ENCODE measurements at places on chromosomes 3 and 15.
A peak's percentile ranks its signal among the peaks of the same experiment; 100 is the strongest.

DNA sequence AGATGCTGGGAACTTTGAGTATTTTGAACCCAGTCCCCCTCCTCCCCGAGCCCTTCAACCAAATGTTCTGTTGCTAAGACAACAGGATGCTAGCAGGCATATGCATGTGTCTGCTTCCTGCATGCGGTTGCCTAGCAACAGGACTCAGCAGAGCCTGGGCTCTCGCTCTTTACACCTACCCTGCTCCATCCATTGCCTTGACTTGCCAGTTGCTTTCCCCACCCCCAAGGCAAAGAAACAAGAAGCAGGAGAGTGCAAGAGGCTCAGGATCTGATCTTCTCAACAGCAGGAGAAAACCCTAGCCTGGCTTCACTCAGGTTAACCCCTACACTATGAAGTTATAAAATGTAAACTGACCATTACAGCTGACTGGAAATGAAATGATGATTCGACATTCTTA, 393.0 kb downstream of the IGSF11 start:
- no peak overlapping the region for H3K4me3 ChIP-seq
- H3K27ac ChIP-seq: no peak overlapping the region
- H3K4me1 ChIP-seq: no peaks in the 10 kb centered on the region
- no peak for DNase-seq
- H3K27me3 ChIP-seq: no peaks in the 10 kb centered on the region

- H3K4me1 ChIP-seq: peaks cover 5% of the 10 kb centered on the region
- H3K27me3 ChIP-seq: no peaks in the 10 kb centered on the region
- no peak overlapping the region for H3K27ac ChIP-seq
- no peak for DNase-seq
These were observed 84.6 kb downstream of the PRICKLE2 start for GRCh38 chr3:64140651-64141050.

GRCh38 chr15:89364341-89364740, 29.7 kb upstream of the POLG start:
- H3K36me3 ChIP-seq: no peaks in the 10 kb centered on the region
- H3K27me3 ChIP-seq: no peaks in the 10 kb centered on the region
- H3K27ac ChIP-seq: no peak overlapping the region
- peaks cover 4% of the 10 kb centered on the region for H3K4me1 ChIP-seq

- no peak for DNase-seq
- H3K4me3 ChIP-seq: no peak overlapping the region
- no peak overlapping the region for H3K27ac ChIP-seq
- H3K4me1 ChIP-seq: no peaks in the 10 kb centered on the region
These were observed 200.5 kb downstream of the THRB start for GRCh38 chr3:24294150-24294549.

- no peaks in the 10 kb centered on the region for H3K27me3 ChIP-seq
- no peaks in the 10 kb centered on the region for H3K36me3 ChIP-seq
- H3K4me3 ChIP-seq: no peak overlapping the region
- H3K4me1 ChIP-seq: peaks cover 5% of the 10 kb centered on the region
- H3K27ac ChIP-seq: no peak overlapping the region
These were observed 55.8 kb downstream of the GASK1A start for GRCh38 chr3:43034911-43035310.

GRCh38 chr3:115930922-115931321, 307.6 kb downstream of the GAP43 start:
- no peaks in the 10 kb centered on the region for H3K36me3 ChIP-seq
- no peak for DNase-seq
- no peak overlapping the region for H3K4me3 ChIP-seq
- no peaks in the 10 kb centered on the region for H3K4me1 ChIP-seq
- H3K27me3 ChIP-seq: no peaks in the 10 kb centered on the region
- no peak overlapping the region for H3K27ac ChIP-seq

- H3K27me3 ChIP-seq: no peaks in the 10 kb centered on the region
These were observed 372.7 kb downstream of the SHQ1 start for GRCh38 chr3:72475258-72476138.

DNA sequence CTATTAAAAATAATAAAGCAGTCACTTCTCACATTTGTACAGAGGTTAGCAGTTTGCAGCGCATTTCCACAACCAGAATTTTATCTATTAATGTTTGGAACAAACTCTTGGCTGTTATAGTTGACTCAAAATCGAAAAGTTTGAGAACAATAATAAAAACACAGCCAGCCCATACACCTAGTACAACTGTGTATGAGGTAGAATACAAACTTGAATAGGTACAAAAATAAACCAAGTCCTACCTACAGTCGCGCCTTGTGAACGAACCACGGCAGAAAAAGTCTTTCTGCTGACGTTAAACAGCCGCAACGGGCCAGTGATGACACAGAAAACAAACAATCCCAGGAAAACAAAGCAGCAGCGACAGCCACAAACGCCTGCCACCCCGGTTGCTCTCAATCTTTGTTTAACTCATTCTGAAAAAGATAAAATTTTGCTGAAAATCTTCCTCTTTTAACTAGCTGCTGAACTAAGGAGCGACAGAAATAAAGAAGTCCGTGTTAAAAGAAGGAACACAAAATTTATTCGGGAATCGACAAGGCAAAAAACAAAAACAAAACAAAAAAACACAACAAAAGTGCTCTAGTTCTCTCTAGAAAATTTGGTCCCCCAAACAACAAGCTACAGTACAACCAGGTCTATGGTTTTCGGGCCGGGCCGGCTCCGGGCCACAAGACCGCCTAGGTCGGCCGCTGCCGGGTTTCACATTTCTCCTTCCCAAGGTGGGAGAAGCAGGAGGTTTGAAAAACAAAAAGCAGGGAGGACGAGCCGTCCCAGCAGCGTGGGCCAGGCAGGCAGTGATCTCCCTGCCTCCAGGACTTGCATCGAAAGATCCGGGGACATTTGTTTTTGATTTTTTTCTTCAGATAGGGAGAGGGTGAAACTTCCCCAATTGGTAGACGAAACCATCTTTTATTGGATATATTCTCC, 2.9 kb downstream of the FOXL2 start:
- no peaks in the 10 kb centered on the region for H3K27me3 ChIP-seq
- H3K36me3 ChIP-seq: no peaks in the 10 kb centered on the region
- H3K4me3 ChIP-seq: peak overlapping the region; percentile 75

DNA sequence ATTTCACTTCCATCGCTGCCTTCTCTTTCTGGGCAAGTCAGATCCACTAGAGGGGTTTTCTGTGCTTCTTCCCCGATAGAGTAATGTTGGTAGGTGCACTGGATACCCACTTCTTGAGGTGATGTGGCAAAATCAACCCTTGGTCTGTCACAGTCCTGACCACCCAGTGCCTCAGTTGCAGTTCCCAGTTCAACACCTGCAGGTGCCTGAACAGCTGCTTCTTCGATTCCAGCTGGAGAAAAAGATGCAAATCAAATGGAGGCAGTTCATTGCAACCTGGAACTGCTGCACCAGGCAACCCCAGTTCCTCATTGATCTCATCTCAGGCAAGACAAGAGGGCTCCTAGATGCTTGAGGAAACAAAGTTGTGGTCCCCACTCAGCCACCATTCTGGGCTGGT, 186.6 kb downstream of the UBE2E2 start:
- no peak overlapping the region for H3K27ac ChIP-seq
- no peaks in the 10 kb centered on the region for H3K27me3 ChIP-seq
- H3K4me3 ChIP-seq: no peak overlapping the region
- no peaks in the 10 kb centered on the region for H3K4me1 ChIP-seq

GRCh38 chr15:76274226-76274625, 37.0 kb downstream of the ETFA start:
- H3K4me1 ChIP-seq: no peaks in the 10 kb centered on the region
- no peaks in the 10 kb centered on the region for H3K36me3 ChIP-seq
- DNase-seq: no peak

DNA sequence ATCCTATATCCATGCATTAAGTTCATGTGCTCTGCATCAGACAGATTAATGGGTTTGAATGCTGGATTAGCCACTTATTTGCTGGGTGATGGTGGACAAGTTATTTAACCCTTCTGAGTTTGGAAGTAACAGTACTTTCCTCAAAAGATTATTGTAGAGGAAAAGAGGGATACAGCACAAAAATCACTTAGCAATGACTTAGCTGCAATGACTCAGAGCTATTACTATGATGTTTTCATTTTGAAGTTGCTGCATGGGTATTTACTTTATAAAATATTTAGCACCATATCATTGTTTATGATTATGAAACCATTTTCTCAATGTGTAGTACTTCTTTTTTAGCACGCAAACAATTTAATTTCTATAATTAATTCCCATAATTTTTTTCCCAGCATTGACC, 248.4 kb downstream of the MYRIP start:
- H3K27me3 ChIP-seq: no peaks in the 10 kb centered on the region
- H3K4me3 ChIP-seq: no peak overlapping the region
- no peaks in the 10 kb centered on the region for H3K4me1 ChIP-seq
- DNase-seq: no peak
- no peak overlapping the region for H3K27ac ChIP-seq

- no peaks in the 10 kb centered on the region for H3K27me3 ChIP-seq
- no peaks in the 10 kb centered on the region for H3K4me1 ChIP-seq
- H3K27ac ChIP-seq: no peak overlapping the region
These were observed 3.8 kb downstream of the CX3CR1 start for GRCh38 chr3:39275963-39276593.

DNA sequence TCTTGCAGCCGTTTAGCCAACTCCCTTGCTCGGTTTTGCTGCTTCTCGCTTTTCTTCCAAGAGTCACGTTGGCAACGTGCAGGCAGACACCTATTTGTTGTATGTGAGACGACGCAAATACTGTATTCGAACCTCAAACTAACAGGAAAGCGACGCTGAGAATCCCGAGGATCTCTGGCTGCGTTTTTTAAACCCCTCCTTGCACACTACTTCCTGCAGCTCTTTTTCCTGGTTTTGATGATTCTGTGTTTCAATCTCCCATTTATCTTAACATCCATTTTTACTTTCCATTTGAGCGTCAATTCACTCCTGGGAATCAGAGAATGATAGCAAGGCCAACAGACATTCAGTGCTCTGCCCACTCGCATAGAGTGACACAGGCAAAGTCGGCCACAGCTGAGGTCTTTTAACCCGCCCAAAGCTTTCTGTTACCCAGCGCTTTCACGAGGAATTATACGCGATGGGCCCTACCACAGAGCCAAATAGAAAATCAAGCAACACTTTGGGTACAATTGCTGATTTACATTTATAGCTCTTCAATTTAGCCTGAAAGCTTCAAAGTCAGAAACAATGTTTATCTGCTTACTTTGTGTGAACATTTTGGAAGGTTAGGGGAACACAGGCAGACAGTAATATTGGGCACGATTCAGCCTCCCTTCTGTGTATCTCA, 1.6 kb upstream of the ANXA2 start:
- H3K27me3 ChIP-seq: no peaks in the 10 kb centered on the region
- H3K36me3 ChIP-seq: no peaks in the 10 kb centered on the region
- H3K27ac ChIP-seq: no peak overlapping the region

DNA sequence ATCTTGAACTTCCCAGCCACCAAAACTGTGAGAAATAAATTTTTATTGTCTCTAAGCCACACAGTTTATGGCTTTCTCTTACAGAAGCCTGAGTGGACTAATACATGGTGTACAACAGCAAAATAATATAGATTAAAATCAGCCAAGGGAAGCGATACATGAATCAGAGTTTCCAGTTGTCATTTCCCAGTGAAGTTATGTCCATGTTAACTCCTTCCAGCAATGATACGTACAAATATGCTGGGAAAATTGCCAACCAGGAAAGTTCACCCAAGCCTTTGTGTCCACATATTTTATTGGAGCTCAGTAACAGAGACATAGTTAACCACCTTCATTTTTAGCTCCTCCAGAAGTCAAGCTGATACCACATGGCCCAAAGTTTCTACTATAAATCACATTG, 280.9 kb upstream of the KCNMB2 start:
- no peak overlapping the region for H3K27ac ChIP-seq
- DNase-seq: no peak
- H3K4me3 ChIP-seq: no peak overlapping the region
- H3K4me1 ChIP-seq: no peaks in the 10 kb centered on the region
- H3K36me3 ChIP-seq: no peaks in the 10 kb centered on the region

DNA sequence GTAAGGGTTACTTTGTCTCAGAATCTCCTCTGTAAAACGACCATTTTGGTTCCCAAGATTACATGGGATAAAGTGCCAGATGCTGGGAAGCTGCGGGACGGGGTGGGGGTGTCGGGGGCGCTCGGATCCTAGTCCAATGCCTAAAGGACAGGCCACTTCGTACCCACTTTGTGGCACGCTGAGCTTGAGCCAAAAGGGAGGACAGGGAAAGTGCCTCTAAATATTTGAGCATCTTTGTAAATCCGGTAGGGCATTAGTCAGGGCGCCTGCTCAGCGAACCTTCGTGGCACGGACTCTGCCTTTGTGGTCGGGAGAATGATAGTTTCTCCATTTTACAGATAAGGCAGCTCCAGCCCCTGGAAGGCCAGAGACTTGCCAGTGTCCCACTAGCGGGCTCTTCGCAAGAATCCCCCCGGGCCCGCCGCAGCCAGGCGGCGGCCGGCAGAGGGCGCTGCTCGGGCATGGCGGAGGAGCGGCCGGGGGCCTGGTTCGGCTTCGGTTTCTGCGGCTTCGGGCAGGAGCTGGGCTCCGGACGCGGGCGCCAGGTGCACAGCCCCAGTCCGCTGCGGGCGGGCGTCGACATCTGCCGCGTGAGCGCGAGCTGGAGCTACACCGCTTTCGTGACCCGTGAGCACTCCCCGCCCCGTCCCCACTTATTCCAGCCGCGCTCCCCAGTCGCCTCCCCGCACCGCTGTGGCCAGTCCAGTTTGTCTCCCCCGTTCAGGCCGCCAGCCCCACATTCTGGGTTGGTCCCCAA, 1.8 kb downstream of the RCCD1 start:
- H3K4me3 ChIP-seq: peak overlapping the region; percentile 80
- no peaks in the 10 kb centered on the region for H3K36me3 ChIP-seq
- peak overlapping the region; percentile 67 for H3K27ac ChIP-seq

- H3K36me3 ChIP-seq: no peaks in the 10 kb centered on the region
- H3K4me1 ChIP-seq: peaks cover 23% of the 10 kb centered on the region
- no peak overlapping the region for H3K4me3 ChIP-seq
- DNase-seq: no peak
- no peak overlapping the region for H3K27ac ChIP-seq
- H3K27me3 ChIP-seq: no peaks in the 10 kb centered on the region
These were observed 102.4 kb downstream of the LRIG1 start for GRCh38 chr3:66398228-66399025.

- H3K36me3 ChIP-seq: no peaks in the 10 kb centered on the region
- no peaks in the 10 kb centered on the region for H3K27me3 ChIP-seq
- DNase-seq: no peak
- H3K4me3 ChIP-seq: no peak overlapping the region
These were observed 73.4 kb downstream of the HMCES start for GRCh38 chr3:129352045-129352444.

DNA sequence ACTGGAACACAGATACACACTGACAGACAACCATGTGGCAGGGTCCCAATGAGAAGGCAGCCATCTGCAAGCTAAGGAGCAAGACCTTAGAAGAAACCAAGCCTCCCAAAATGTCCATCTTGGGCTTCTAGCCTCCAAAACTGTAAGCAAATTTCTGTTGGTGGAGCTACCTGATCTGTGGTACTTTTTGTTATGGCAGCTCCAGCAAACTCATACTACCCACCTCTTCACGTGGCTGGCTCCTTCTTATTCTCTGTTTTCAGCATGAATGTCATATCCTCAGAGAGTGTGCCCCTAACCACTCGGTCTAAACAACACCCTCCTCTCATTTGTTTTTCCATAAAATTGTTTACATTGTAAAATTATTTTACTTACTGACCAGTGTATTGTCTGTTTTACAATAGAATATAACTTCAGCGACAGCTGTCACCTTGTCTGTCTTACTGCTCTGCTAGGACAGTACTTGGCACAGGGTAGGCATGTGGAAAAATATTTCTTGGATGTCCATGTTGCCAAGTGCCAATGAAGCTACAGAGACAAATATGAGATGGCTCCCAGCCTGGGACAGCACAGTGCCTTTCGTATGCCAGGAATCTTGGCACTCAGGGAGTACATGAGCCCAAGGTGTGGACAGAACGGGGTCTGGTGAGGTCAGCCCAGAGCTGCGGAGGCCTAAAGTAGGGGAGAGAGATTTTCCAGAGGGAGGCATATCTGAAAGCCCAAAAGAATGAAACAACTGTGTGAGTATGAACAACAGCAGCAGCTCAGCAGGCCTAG, 17.4 kb upstream of the SLC25A36 start:
- DNase-seq: no peak
- no peak overlapping the region for H3K27ac ChIP-seq
- no peaks in the 10 kb centered on the region for H3K27me3 ChIP-seq
- no peak overlapping the region for H3K4me3 ChIP-seq
- no peaks in the 10 kb centered on the region for H3K4me1 ChIP-seq

Measured in ovary (tissue), 10 donors.